Muscle of leg (tissue), 16 donors: ENCODE measurements at places on chromosomes 12 and 14.

- DNase-seq = peak; percentile 48
Measured at GRCh38 chr12:53961025-53961761, 6.5 kb downstream of the HOXC12 start.

GRCh38 chr14:87108726-87109125 lies 884.3 kb downstream of the GALC start:
- DNase-seq = peak; percentile 62

GRCh38 chr12:53223389-53224060 lies 8.5 kb downstream of the RARG start:
- peak; percentile 74 for DNase-seq

GRCh38 chr12:15644700-15645099 lies 144.5 kb downstream of the EPS8 start:
- DNase-seq = no peak

DNA sequence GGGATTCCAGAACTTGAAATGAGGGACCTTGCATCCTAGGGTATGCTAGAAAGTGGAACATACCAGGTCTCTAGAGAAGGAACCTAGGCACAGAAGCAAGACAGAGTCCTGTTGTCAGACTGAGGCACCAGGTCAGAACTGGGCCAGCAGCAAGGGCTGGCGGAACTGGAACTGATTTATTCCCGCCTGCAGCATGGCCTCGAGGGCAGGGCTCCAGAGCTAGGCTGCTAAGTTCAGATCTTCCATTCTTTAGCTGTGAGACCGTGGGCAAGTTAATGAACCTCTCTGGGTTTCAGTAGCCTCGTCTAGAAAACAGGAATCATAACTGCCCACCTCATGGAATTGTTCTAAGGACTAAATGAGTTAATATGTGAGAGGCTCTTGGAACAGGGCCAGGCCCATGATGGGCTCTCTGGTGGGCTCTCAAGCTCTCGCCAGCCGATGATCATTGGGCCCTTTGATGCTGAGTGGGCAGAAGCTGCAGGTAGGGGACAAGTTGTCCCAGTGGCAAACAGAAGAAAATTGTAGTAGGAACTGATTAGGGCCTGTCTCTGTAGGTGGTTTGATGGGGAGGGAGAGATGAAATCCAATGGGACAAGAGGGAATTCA lies 199.8 kb downstream of the ZFP36L1 start:
- DNase-seq = no peak

- DNase-seq = no peak
Measured at GRCh38 chr14:69619012-69619411, 7.6 kb downstream of the SUSD6 start.

DNA sequence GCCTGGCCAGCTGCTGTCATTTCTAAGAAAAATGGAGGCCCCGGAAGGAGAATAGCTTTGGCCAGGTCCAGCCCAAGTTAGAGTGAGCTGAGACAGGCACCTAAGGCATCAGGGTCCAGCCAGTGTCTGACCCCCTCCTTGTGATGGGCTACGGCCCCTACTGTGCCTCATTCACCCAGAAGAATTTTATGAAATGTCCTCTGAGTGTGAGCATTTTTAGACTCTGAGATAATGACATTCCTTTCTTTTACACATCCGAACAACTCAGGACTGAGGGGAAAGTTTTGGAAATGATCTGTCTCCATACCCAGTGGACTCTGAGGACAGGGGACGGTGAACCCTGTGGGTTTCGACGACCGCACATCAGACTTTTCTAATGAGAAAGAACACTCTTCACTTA lies 50.4 kb downstream of the SLC24A4 start:
- no peak for DNase-seq

- no peak for DNase-seq
Measured at GRCh38 chr14:106107703-106108102, 581.3 kb downstream of the TMEM121 start.

- no peak for DNase-seq
Measured at GRCh38 chr14:45757655-45758054, 504.7 kb upstream of the MIS18BP1 start.

DNA sequence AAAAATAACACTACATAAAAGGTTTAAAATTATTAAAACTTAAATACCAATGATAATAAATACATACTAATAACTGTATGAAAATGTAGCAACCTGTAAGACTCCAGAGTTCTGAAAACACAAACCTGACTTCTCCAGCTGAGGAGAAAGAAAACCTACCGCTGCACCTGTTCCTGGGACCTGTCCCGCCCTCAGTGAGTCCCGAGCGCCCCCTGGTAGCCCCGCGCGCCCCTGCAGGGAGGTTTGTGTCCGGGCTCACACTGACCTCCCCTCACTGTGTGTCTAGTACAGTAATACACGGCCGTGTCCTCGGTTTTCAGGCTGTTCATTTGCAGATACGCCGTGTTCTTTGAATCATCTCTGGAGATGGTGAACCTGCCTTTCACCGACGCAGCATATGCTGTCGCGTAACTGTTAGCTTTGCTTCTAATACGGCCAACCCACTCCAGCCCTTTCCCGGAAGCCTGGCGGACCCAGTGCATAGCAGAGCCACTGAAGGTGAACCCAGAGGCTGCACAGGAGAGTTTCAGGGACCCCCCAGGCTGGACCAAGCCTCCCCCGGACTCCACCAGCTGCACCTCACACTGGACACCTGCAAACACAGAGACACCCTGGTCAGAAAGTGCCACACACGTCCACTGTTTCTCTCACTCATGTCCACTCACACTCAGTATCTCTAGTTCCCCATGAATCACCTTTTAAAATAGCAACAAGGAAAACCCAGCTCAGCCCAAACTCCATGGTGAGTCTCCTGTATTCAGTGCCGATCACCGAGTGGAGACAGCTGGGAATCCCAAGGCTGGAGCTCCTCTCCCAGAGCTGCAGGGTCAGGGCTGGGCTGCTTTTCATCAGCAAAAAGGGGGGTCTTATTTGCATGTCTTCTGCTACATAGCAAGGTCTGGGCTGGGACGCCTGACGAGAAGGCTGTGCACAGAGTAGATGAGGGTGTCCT lies 1276.3 kb downstream of the TMEM121 start:
- no peak for DNase-seq

DNA sequence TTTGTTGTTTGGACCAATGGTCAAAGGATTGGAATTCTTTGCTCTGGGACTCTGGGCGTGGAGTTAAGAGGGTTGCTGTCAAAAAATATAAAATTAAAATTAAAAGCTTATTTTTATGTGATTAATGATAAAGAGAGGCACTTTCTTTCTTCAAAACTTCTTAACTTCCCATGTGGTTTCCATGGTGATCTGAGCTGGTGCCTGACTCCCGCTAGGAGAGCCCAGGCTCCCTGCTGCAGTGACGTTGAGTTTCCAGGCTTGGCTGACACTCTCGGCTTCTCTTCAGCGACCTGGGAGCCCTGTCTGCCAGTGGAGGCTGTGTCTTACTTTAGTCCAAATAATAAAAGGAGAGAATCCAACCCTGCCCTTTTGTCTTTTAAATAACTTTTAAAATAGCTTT lies 84.4 kb downstream of the GALC start:
- peak; percentile 57 for DNase-seq

GRCh38 chr12:6551063-6551461 lies 4.8 kb downstream of the IFFO1 start:
- peak; percentile 90 for DNase-seq

GRCh38 chr12:7797698-7798398 lies 8.6 kb downstream of the NANOG start:
- no peak for DNase-seq

DNA sequence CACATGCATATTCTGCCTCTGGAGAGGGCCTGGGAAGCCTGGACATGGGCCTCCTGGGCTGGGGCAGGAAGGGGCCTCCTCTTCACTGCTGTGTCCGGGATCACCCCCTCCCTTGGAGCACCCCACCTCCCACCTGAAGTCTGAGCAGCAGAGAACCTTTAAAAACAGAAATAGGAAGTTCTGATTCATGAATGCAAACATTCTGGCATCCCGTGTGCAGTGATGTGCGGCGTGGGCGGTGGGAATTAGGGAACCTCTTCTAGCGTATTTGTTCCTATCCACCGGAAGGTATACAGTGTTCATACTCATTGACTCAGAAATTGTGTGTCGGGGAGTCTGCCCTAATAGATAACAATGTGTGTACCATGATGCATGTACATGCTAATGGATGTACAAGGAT lies 46.2 kb downstream of the C14orf132 start:
- no peak for DNase-seq

DNA sequence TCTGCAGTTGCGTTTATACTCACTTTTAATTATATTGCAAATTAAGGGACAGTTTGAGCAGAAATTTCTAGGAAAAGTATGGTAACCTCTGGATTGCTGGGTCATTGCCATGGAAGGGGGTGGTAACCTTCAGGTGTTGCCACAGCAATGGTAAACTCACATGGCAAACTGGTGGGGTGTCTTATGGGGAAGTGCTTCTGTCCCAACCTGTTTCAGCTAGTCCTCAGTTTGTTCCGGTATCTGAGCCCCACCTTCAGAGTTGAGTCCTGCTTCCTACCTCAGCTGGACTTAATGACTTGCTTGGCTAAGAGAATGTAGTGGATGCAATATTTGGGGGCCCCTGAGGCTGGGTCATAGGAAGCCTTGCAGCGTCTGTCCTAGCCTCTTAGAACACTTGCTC lies 7.3 kb upstream of the CLMN start:
- no peak for DNase-seq

DNA sequence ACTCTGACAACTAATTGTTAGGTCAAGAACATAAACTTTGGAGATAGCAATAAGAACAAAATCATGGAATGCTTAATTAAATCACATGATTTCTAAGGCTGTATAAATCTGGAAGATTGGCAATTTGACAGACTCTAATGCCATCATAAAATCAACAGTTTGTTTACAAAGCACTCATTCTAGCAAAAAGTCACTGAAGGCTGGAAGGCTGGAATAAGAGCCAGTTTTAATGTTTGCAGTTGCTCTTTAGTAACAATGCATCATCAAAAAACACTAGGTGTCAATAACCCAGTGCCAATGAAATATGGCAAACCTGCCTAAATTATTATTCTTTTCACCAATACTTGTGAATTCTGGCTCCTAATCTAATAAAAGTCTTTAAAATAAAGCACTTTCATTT lies 65.0 kb downstream of the NUMB start:
- no peak for DNase-seq

- DNase-seq = peak; percentile 83
Measured at GRCh38 chr12:13275241-13276085, 78.9 kb downstream of the EMP1 start.

DNA sequence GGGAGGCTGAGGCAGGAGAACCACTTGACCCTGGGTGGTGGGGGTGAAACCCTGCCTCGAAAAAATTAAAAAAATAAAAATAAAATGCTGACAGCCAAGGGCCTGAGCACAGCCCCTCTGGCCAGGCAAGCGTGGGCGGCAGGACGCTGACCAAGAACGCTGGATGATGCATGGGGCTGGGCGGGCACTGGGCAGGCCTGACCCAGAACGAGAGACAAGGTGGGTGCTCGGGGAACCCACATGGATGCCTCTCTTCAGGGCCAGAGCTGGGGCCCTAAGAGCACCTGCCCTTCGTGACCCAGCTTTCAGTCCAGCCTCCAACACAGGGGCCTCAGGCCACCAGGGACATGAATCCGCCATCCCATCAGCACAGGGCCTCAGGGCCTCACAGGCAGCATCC lies 11.3 kb downstream of the GALNT9 start:
- no peak for DNase-seq

DNA sequence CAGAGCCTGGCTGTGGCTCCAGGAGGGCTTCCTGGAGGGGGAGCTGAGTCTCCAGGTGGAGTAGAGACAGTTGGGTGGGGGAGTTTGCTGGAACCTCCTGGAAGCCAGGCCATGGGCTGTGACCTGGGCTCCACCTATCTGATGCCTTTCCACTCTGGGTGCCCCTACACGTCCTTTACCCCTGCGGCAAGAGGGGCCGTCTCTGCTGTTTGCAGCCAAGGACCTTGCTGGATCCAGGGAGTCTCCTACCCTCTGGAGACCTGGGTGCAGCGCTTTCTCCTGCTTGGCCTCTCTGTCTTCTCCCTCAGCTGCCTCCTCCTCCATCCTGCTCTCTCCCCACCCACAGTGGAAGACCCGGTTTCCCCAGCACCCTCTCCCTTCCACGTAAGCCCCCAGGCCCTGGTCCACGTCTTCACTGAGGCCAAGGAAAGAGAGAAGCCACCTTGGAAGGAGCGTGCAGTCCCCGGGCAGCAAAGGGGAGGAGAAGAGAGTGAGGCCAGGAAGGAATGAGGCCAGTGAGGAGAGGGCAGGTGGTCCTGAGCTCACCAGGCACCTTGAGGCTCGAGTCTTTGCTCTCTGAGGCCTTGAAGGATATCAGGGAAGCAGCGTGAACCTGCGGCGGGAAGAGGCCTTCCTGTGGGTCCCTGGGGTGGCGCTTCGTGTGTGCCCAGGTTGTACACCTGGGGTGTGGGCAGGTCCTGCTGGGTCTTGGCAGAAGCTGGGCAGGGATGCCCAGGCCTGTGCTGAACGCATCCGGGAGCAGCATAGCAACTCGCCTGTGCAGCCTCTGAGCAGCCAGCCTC lies 294.3 kb upstream of the RTL1 start:
- no peak for DNase-seq

DNA sequence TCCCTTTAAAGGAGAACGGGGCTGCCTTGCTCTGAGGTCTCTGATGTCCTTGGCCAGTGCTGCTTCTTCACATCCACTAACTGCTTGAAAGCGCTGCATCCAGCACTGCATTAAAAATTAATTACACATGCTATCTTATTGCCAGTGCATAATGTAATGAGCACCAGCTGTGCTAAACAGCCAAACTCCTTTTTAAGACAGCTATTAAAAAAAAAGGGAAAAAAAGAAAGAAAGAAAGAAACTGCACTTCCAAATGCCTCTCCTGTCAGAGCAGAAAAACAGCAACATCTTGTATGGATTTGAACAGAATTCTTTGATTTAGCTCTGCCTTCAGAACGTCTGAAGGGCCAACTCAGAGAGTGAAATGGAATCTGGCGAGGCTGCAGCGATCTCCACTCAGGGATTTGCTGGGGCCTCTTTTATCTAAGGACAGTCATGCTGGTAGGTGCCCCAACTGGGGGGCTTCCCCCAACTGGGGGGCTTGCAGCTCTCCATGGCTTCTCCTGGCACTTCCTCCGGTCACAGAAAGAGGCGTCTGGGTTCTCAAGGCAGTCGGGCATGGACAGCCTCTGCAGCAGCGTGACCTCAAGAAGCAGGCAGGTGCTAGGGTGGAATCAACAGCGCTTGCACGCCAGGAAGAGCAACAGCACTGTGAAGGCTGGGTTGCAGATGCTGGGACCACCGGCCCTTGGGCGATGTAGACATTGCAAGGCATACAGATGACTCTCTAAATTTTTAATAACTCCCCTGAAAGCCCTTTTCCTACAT lies 46.4 kb downstream of the BCL11B start:
- DNase-seq = peak; percentile 49

DNA sequence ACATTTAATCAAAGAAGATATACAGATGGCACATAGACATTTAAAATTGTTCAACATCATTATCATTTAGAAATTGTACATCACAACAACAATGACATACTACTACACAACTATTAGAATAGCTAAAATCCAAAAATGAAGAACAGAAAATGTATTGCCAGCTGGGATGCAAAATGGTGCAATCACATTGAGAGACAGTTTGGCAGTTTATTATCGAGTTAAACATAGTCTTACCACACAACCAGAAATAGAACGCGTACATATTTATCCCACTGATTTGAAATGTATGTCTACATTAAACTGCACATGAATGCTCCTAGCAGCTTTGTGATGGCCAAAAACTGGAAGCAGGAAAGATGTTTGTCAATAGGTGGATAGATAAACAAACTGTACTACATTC lies 791.5 kb upstream of the MGAT4C start:
- no peak for DNase-seq
